ENCODE measurements at places on chromosomes 12 and 14.
A peak's percentile ranks its signal among the peaks of the same experiment; 100 is the strongest.

GRCh38 chr12:64791036-64791435, 31.8 kb upstream of the GNS start:
- DNase-seq, result no peak

- DNase-seq, result peak; percentile 23
Measured at GRCh38 chr12:79844693-79845092, 90.2 kb downstream of the PPP1R12A start.

GRCh38 chr14:55274146-55274545, 2.9 kb downstream of the FBXO34 start:
- no peak for DNase-seq

DNA sequence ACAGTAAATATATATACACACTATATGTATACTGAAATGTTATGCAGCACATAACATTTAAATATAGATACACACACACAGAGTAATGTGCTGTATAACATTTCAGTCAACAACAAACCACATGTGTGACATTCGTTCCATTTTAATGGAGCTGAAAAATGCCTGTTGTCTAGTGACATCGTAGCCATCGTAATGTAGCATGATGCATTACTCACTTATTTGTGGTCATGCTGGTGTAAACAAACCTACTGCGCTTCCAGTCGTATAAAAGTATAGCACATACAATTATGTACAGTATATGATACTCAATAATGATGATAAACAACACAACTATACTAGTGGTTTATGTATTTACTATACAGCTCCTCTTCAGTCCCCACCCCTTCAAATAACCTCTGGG, 119.0 kb upstream of the SLC38A4 start:
- no peak for DNase-seq

GRCh38 chr14:91330856-91331255, 86.4 kb upstream of the GPR68 start:
- no peak for DNase-seq

- peak; percentile 46 for DNase-seq
Measured at GRCh38 chr12:32298917-32299316, 100.4 kb upstream of the FGD4 start.

GRCh38 chr12:27244689-27245488, 803 bp downstream of the STK38L start:
- DNase-seq, result no peak
